ENCODE measurements at places on chromosomes 1 and 21.
A peak's percentile ranks its signal among the peaks of the same experiment; 100 is the strongest.

DNA sequence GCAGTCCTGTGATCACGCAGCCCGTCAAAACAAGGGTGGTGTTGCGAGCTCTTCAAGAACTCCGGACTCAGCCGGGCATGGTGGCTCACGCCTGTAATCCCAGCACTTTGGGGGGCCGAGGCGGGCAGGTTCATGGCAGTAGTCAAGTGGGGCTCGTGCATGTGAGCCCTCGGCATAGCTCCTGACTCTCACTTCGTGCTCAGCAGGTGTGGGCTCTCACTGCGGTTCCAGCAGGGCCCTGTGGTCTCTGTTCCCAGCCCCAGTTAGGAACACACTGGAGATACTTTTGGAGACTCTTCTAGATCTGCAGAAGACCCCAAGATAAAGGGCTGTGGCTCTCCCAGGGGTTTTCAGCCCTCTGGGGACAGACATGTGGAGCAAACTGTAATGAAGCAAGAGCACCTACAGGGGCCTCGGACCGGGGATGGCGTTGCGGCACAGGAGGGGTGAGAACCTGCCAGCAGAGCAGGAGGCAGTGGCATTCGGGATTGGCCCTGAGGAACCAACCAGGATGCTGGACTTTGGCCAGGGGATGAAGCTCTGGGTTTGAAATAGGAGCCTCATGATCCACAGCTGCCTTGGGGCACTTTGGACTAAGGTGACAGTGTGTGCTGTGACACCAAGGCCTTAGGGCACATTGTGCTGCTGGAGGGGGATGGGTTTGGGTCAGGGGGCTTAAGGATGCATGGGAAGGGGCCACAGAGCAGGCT, 443.2 kb downstream of the CAMTA1 start:
- no peak for DNase-seq

DNA sequence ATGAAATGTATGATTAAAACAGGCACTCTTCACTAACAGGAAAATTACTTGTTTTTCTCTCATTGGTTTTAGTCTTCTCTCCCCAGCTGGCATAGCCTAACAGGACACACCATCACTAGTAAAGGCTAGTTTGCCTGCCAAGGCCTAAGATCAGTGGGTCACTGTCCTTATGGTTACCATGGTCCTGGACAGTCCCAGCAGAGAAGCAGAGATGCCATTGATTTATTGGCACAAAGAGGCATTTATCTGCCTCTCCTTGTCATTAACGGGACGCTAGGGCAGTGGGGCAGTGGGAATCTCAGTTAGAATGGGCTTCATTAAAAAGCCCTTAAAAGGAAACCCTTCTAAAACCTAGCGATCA, 13.9 kb downstream of the CD247 start:
- DNase-seq = no peak

- DNase-seq = no peak
These were observed 1.6 kb upstream of the EFNA1 start for GRCh38 chr1:155125946-155126555.

- no peak for DNase-seq
These were observed 36.3 kb upstream of the PCBP3 start for GRCh38 chr21:45607021-45607908.

DNA sequence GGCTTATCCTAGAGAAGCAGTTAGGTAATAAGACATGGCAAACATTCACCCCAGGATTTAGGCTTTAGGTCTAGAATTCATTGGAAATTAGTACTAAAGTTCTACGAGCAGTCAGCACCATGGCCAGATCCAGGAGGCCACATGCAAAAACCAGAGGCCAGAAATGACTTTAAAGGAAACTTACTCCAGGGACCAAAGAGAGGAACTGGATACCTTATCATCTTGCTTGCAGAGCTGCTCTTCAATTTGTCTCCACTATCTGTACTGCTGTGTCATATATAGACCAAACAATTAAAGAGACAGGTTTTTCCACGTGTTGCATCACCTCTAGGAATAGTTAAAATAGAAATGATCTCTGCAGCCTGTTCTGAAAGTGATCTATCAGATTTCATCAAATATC, 127.8 kb downstream of the LMX1A start:
- DNase-seq = no peak

- DNase-seq = no peak
These were observed 1.5 kb downstream of the TNFSF18 start for GRCh38 chr1:173049322-173049633.

GRCh38 chr1:155188268-155188667, 14.6 kb downstream of the TRIM46 start:
- DNase-seq = no peak

DNA sequence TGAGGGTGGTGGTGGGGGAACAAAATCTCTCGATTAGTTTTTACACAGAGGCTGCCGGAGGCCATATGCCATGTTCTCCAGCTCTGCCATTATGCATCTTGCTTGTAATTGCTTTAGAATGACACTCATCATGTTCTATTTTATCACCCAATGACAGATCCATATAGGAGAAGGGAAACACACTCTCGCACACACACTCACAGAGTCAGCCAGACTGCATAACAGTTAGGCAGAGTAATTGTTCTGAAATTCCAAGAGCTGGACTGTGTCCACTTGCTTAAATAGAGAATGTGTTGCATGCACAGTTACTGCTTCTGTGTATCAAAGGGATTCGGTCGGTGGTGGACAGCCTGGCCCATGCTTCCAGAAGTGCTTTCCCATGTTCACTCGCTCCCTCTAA, 30.6 kb downstream of the KCND3 start:
- DNase-seq = no peak

GRCh38 chr21:41283211-41283818, 33.3 kb upstream of the FAM3B start:
- DNase-seq = peak; percentile 84

GRCh38 chr1:23577056-23578004, 18.0 kb upstream of the ID3 start:
- peak; percentile 86 for DNase-seq

DNA sequence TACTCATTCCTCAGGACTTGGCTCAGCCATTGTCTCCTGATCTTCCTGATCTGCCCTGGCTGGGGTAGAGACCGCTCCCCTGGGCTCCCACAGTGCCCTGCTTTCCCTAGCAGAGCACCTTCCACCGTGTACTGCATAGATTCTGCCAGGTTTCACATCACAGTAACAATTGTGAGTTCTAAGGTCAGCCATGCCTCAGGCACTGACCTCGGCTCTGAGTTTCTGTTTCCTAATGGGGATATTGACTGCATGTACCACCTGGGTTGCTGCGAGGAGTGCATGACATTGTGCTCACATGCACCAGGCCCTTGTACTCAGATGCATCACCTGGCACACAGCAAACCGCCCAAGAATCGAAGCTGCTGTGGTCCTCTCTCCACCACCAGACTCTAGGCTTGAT, 46.0 kb downstream of the HSPG2 start:
- no peak for DNase-seq

- DNase-seq = no peak
These were observed 33.8 kb downstream of the THAP3 start for GRCh38 chr1:6658359-6659060.

GRCh38 chr1:93672069-93672468, 9.6 kb downstream of the BCAR3 start:
- peak; percentile 93 for DNase-seq

DNA sequence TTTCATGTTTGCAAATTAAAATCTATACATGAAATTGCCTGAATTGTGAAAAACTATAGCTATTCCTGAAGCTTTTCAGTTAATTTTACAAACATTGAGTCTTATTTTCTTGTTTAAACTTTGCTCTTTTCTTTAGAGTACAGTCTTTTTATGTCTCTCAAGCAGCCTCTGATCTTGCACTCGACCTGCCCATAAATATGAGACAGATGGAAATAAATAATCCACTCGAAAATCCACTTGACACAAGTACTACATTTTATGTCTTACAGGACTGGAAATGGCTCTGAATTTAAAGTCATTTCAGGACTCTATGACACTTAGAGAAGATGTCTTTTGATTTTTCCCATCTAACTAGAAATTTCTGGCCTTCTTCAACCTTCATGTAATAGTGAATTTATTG, 283.8 kb downstream of the USP25 start:
- DNase-seq = no peak

GRCh38 chr1:116945996-116946395, 36.3 kb downstream of the PTGFRN start:
- DNase-seq = no peak

GRCh38 chr1:89702520-89703045, 69.7 kb downstream of the LRRC8C start:
- DNase-seq = no peak

- no peak for DNase-seq
These were observed 32.9 kb downstream of the TENT5C start for GRCh38 chr1:117638759-117639158.

GRCh38 chr1:60759291-60759690, 323.1 kb upstream of the NFIA start:
- no peak for DNase-seq

DNA sequence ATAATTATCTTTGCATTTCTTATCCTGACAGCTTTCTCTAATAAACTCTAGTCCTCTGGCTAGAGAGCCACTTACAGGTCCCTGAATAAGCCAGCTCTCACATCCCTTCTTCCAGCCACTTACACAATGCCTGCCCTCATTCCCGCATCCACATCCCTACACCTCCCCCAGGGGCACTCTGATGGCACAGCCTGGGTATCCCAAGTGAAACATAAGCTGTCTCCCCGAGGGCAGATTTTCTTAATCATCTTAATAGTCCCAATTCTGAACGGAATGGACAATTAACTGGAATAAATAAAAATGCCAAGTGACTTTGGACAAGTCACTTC, 4.9 kb downstream of the RHOC start:
- DNase-seq = no peak

- no peak for DNase-seq
These were observed 85.6 kb upstream of the ARHGEF16 start for GRCh38 chr1:3368711-3369445.

- peak; percentile 71 for DNase-seq
These were observed 11.7 kb upstream of the CD55 start for GRCh38 chr1:207309745-207310273.

DNA sequence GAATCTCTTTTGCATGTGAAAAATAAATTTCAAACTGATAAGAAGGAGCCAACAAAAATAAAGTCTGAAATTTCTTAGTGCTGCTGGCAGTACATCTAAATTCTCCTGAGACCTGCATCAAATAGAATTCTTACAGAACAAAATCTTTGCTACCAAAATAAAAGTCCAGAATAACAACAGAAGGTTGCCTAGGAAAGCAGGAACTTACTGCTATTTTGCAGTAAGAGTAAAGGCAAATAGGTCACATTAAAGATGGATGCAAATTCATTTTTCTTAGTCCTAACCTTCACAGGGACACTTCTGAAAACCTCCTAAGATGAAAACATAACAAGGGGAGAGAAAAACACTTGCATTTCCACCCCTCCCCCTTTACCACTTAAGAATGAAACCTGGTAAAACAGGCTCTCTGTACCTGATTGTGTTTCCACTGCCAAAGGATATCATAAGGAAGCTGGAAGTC, 59.0 kb downstream of the RUSC1 start:
- no peak for DNase-seq

DNA sequence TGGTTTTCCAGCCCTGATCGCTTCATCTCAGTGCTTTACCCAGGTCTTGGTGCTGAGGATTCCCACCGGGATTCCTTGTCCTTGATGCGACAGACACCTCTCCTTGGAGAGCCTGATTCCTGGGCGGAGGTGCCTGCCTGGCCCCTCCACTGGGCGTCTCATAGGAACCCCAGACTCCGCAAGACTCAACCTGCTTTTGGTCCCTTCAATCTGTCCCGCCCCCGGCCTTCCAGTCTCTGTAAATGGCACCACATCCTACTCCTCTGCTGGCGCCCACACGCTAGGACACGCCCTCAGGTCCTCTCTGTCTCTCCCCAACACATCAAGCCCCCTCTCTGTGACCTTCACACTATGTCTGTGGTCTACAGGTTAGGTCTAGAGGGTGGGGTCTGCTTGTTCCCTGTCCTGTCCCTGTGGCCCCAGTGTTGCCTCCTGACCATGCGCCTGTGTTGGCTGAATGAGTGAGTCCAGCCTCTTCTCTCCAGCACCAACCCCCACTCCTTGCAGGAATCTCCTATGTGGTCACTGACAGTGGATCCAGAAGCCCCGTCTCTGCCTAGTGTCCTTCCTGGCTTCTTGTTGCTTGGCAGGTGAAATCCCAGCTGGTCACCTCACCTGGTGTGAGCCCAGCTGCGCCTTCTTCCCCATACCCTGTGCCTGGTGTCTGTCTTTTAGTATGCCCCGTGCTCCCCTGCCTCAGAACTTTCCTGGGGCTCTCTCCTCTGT, 119.7 kb upstream of the C1orf174 start:
- DNase-seq = no peak

- peak; percentile 32 for DNase-seq
These were observed 1.1 kb downstream of the FCRLB start for GRCh38 chr1:161722406-161722805.

DNA sequence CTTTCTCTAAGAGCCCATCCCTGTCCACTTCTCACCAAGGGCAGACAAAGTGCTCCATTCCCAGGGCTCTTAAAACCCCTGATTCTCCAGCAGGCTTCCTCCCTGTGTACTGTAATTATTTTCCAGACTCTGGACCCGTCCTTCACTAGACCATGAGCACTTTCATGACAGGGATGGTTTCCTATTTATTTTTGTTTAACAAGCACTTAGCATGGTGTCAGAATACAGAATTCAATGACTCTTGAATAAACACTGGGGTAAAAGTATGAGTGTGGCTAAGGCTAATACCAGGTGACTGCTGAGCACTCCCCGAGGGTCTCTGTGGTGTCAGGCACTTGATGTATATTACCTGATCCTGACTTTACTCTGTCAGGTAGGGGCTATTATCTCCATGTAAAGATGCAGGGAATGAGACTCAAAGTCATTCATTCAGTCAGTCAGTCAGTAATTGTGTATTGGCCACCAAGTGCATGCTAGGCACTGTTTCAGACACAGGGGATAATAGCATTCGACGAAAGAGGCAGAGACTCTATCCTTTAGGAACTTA, 47.2 kb downstream of the C1orf21 start:
- no peak for DNase-seq

GRCh38 chr1:7553042-7553690, 217.9 kb upstream of the VAMP3 start:
- no peak for DNase-seq

GRCh38 chr1:2542246-2542915, 12.3 kb upstream of the HES5 start:
- DNase-seq = no peak

DNA sequence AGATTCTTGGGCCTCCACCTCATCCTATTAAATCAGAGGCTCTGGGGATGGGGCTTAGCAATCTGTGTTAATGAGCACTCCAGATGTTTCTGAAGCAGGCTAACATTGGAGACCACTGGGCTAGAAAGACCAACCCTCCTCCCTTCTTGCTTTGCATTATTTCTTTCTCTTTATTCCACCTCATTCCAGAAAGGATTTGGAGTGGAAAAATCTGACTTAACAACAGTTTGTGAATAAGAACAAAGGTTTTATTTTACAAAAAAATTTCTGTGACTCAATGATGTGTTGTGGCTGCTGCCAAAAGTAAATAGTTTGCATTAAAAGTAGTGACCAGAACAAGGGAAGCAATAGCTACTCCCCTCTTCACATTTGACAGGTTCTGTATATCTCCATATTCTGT, 79.4 kb downstream of the TGFB2 start:
- no peak for DNase-seq

GRCh38 chr1:87787551-87787950, 458.9 kb downstream of the LMO4 start:
- DNase-seq = no peak

GRCh38 chr1:229470406-229471043, 36.6 kb upstream of the ACTA1 start:
- DNase-seq = no peak

- DNase-seq = no peak
These were observed 1657.8 kb downstream of the MRPL39 start for GRCh38 chr21:23949493-23949892.

Measured in inflammatory macrophage treated with lipopolysaccharide for 4 hours (primary cell).